Left kidney (tissue), 8 donors: ENCODE measurements at places on chromosomes 3 and 15. TPM values are rescaled to one million over a fixed set of nuclear protein-coding genes. Genes with fewer than 3 reads are reported as not detected.

DNA sequence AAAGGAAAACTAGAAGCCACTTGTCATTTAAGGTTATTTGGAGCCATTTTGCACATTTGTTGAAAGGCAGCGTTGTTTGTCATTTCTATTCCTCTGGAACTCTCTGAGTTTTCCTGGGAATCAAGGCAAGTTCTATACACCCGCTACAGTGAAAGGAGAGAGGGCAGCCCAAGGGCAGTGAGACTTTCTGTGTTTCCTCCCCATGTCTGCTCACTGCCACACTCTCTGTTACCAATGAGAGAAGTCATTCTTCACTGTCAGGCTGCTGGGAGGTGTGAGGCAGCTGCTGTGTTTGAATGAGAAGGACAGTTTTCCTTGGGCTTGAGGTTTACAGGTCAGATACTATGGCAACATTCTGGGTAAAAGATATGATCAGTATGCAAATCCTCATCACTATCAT, 36.0 kb downstream of the ATP13A5 start:
- DNase-seq: no peak

GRCh38 chr3:78969483-78969882, 798.3 kb downstream of the ROBO1 start:
- DNase-seq: no peak

GRCh38 chr3:172749230-172749965, 1.1 kb upstream of the ECT2 start:
- DNase-seq: peak; percentile 22

SIDT1 gene
- polyA plus RNA-seq: 3.8 TPM

DNA sequence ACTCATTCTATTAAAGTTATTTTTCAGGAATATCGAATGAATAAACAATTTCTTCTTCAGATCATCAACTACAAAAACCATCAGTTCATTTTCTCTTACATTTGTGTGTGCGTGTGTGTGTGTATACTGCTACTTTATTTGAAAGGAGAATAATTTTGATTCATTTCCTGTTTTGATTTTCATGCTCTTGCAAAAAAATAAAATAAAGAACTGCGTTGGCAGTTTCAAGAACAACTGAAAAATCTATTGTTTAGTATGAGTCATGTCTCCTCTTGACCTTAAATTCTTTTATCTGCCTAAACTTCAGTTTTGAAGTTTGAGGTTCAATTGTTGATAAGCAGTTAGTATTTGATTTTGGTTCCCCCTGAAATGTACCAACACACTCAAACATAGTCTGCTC, 540.8 kb downstream of the FGF12 start:
- no peak for DNase-seq

OR5K2 gene
- 1.2 TPM for polyA plus RNA-seq

DNA sequence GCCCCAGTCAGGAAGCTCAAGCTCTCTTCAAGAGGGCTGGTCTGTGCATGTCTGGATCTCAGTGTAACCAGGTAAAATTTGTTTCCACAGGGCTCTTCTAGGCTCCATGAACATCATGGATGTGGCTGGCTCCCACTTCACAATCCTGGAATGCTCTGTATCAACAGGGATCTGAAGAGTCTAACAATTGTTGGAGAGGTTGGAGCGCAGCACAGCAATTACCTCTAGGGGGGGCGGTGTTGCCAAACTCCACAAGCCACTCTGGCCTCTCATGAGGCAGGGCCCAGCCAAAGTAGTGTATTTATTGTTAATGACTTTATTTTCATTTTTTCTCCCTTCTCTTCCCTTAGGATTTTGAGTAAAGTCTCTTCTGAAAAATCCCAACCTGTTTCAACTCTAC, 6.1 kb upstream of the EIF2B5 start:
- DNase-seq: no peak

DNA sequence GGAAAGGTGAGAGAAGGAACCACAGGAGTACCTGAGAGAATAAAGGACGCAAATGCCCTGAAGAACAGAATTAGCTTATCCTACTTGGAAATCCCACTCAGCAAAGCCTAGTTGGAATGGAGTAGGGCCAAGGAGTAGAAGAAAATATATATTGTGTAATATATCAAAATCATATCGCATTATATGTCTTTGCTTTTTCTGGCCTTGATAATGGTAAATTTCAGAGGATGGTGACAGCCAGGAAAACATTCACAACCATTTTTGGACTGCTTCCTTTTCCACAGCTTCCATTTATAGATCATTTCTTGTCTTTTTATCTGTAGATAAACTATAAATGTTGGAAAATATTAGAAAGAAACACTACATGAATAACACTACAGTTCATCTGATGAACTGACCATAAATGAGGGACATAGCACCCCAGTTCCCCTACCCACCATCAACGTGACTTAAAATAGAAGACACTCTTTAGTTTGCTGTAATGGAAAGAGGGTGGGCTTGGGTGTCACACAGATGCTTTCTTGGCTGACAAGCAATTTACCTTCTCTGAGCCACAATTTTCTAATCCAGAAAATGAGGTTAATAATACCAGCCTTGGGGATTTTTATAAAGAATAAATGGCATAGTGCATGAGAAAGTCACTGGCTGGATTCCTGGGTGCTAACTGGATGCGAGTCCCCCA, 569.6 kb downstream of the NTRK3 start:
- no peak for DNase-seq

- DNase-seq: no peak
Measured at GRCh38 chr15:75732809-75733451, 20.3 kb upstream of the CSPG4 start.

- DNase-seq: peak; percentile 43
Measured at GRCh38 chr15:29102911-29103823, 166.5 kb downstream of the NSMCE3 start.

DNA sequence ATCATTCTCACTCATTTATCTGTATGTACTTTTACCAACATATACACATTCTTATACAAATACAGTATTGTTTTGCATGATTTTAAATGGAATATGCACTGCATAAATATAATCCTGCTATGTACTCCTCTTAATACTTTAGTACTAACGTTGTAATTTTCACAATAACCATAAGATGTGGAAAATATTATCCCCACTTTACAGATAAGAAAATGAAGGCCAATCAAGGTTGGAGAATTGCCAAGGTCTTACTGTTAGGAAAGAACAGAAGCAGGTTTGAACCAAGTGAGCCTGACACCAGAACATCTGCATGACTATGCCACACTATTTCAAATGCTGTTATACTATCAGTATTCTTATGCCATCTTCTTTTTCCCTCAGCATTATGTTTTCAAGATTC, 32.9 kb downstream of the BCL2A1 start:
- DNase-seq: no peak

GRCh38 chr3:3334491-3334890, 155.0 kb upstream of the CRBN start:
- no peak for DNase-seq

DNA sequence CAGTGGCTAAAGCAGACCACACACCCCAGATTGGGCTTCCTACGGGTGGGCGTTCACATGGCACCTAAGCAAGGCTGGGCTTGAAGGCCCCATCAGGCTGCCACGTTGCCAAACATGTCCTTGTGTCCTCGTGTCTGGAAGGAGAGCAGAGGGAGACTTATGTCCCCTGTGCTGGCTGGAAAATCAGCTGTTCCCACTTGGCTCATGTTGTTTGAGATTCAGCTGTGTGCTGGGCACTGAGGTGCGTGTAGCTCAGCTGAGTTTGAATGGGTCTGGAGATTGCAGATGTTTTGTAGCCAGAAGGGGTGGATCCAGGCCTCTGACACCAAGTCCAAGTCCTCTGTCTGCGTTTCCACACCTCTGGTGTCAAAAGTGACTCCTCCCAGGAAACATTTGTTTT, 34.6 kb downstream of the RLBP1 start:
- no peak for DNase-seq

DNA sequence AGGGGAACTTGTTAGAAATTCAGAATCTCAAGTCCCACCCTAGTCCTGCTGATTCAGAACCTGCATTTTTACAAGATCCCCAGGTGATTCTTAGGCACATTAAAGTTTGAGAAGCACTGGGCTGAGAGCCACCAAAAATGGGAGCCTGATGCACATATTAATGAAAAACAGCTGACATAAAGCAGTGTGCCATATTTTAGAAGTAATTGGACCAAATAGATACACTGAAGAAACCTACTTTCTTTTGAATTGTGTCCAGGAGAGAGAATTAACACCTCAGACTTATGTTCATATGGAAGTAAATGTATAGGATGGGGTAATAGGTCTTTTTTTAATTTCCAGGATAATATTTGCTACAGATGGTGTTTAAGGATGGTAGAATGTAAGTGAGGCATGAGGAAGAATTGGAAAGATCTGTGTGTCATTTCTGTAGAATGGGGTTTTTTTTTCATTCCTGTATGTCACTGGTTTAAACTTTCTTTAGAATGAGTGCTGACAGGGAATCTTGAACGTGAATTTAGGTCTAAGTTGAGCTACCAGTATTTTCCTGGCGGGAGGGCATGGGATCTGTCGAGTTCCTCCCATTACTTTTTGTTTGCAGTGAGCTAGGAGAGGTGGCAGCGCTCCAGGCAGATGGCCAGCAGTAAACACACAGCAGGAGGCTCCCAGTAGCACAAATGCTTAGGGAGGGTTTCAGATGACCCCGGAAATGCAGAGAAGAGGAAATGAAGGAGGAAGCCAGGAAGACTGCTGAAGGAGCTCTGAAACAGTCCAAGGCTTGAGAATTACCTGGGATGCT, 185.6 kb downstream of the PLCL2 start:
- DNase-seq: no peak

DNA sequence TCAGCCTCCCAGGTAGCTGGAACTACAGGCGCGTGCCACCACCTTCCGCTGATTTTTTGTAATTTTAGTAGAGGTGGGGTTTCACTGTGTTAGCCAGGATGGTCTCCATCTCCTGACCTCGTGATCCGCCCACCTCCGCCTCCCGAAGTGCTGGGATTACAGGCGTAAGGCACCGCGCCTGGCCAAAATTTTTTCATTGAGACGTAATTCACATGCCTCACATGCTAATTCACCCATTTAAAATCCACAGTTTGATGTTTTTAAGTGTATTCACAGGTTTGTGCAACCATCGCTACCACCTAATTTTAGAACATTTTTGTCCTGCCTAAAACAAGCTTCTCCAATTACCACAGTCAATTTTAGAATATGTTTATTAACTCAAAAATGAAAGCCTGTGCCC, 37.1 kb downstream of the SELENOT start:
- no peak for DNase-seq

- no peak for DNase-seq
Measured at GRCh38 chr3:53137221-53137620, 7.0 kb upstream of the RFT1 start.

- no peak for DNase-seq
Measured at GRCh38 chr3:23152989-23153388, 50.1 kb upstream of the UBE2E2 start.

- DNase-seq: no peak
Measured at GRCh38 chr15:90760661-90761232, 43.6 kb downstream of the BLM start.

DNA sequence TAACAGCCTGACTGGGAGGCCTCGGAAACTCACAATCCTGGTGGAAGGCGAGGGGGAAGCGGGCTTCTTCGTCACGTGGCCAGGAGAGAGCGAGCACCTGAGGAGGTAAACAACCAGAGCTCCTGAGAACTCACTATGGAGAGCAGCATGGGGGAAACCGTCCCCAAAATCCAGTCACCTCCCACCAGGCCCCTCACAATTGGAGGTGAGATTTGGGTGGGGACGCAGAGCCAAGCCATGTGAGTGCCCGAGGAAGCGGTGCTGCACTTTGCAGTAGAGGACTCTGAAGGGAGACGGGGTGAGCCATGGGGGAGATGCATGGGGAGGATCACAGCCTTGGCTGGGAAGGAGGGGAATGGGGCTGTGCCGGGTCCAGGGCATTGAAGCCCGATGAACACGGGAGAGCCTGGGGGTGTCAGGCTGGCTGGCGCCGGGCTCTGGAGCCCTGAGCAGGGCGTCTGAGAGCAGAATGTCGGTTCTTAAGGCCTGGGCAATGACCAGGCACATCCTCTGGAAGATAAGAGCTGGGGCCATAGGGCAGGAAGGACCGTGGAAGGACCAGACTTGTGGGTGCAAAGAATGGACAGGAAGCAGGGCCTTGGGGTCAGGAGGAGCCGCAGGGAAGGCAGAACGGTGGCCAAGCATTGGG, 117.7 kb downstream of the GABRG3 start:
- DNase-seq: no peak

DNA sequence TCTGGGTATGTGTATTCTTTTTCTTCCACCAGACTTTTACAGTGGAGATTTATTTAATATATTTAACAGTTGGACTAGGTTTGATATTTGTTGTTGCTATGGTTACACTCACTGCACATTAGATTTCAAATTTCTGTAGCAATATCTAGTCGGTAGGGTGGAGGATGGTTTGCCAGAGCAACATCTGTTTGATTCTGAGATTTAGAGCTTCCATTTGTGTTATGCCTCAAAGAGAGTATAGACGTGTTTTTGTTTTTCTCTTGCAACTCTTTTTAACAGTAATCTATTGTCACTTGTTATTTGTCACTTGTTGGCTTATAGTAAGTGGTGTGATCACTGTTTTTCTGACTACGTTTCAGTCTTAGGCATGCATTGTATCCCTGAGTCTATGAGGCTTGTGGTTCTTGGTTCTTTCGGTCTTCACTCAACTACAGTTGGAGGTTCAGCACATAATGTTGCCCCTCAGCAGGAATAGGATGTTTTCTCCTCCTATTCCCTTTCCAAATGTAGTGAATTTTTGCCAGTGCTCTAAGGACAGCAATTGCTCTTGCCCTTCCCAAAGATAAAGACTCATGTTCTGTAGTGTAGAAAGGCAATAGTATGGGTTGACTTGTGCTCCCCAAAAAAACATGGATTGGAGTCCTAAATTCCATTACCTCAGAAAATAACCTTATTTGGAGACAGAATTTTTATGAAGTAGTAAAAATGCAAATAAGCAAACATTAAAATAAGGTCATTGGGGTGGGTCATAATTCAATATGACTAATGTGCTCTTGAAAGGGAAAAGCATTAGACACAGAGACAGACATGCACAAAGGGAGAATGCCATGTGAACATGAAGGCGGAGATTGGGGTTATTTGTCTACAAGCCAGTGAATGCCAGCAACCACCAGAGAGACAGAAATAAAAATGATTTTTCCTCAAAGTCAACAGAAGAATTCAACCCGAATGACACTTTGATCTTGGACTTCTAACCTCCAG, 692.1 kb downstream of the DIPK2A start:
- DNase-seq: no peak

DNA sequence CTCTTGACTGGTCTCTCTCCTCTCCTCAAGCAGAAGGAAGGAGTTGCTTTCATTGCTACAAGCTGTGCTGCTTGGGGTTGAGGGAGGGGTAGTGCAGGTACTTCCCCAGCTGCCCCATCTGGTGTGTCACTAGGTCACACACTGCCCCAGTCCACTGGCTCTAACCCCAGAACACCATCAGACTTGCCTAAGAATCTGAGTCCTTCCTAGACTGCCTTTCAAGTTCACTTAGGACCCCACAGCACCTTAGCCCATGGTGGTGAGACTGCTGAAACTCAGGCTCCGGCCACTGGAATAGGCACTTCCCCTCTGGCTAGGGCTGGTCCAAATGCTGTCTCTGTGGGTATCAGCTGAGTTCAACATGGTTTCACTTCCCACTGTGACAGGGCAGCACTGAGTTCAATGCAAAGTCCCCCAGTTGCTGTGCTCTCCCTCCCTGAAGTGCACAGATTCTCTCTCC, 279.7 kb upstream of the GOLGA6L4 start:
- no peak for DNase-seq

- DNase-seq: no peak
Measured at GRCh38 chr15:84817466-84818081, 418 bp downstream of the ALPK3 start.

SH2D7 gene
- 0.98 TPM for polyA plus RNA-seq
